ENCODE measurements at places on chromosomes 5 and 9.

- no peaks in the 10 kb centered on the region for H3K4me1 ChIP-seq
- no peak for DNase-seq
- H3K4me3 ChIP-seq = no peak overlapping the region
- peaks cover 10% of the 10 kb centered on the region for H3K27me3 ChIP-seq
- no peak overlapping the region for H3K27ac ChIP-seq
- H3K36me3 ChIP-seq = no peaks in the 10 kb centered on the region
These were observed 17.2 kb upstream of the DELE1 start for GRCh38 chr5:141906517-141906916.

- no peaks in the 10 kb centered on the region for H3K27me3 ChIP-seq
- H3K4me1 ChIP-seq = no peaks in the 10 kb centered on the region
- DNase-seq = no peak
- no peaks in the 10 kb centered on the region for H3K36me3 ChIP-seq
These were observed 97.9 kb downstream of the CHSY3 start for GRCh38 chr5:130002183-130002582.

DNA sequence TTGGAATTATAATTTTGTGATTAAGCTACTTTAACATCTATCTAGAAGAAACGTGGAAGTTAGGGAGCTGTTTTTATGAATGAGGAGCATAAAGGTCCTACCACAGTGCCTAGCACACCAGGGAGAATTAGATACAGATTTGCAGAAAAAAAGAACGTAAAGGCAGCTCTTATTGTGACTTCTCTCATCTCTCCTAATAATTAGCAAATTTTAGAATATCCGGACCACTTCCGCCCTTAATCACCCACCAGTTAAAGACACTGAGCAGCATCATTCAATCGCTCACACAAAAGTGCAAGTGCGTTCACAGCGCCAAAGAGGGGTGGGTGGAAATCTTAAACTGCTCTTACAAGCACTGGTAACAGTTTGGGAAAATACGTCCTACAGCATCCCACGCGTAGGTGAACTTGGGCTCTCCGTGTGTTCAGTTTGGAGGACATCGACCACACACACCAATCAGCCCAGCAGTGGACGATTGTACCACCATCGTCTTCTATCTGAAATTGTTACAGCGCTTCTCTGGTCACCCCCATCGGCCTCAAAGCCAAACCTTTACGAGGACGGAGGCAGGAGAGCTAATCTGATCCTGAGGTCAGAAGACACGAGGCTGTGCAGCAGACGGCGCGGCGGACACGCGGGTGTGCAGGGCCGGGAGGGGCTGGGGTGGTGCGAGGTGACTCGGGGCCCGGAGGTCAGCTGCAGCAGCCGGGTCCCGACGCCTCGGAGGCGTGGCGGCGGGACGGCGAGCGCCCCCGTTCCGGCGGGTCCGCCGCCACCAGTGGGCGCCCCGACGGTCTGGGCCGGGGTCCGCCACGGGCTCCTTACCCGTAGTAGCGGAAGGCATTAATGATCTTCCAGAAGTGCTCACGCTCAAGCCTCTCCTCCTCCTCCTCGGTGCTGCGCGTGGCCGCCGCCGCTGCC lies 646 bp downstream of the CARNMT1 start:
- peaks cover 41% of the 10 kb centered on the region for H3K4me1 ChIP-seq
- peak overlapping the region; percentile 97 for H3K4me3 ChIP-seq
- no peaks in the 10 kb centered on the region for H3K36me3 ChIP-seq

- H3K36me3 ChIP-seq = no peaks in the 10 kb centered on the region
- no peak for DNase-seq
- H3K4me3 ChIP-seq = no peak overlapping the region
- no peaks in the 10 kb centered on the region for H3K27me3 ChIP-seq
- no peak overlapping the region for H3K27ac ChIP-seq
- H3K4me1 ChIP-seq = no peaks in the 10 kb centered on the region
These were observed 55.2 kb downstream of the FBXL7 start for GRCh38 chr5:15555176-15555575.

- no peak overlapping the region for H3K27ac ChIP-seq
- no peak overlapping the region for H3K4me3 ChIP-seq
- DNase-seq = no peak
- H3K36me3 ChIP-seq = no peaks in the 10 kb centered on the region
- H3K4me1 ChIP-seq = peaks cover 5% of the 10 kb centered on the region
These were observed 3.9 kb downstream of the FLT4 start for GRCh38 chr5:180645274-180646204.

DNA sequence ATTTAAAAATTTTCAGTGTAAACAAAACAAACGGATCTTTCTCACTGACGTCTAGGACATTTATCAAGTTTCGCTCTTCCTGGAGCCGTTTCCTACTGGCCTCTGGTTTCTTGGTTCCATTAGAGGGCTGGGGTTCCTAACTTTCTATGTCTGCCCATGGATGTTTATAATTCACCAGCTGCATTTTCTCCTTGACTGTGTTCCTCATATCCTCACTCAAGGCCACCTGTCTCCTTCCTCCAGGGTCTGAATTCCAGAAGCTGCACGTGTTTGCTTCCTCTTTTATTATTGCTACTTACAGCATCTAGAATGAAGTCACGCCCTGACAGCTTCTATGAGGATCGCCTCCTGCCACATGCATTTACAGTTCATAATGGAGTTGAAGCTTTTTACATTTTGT lies 74.1 kb upstream of the BASP1 start:
- H3K36me3 ChIP-seq = no peaks in the 10 kb centered on the region
- no peak for DNase-seq

- no peak overlapping the region for H3K27ac ChIP-seq
- H3K4me3 ChIP-seq = no peak overlapping the region
- H3K4me1 ChIP-seq = peaks cover 6% of the 10 kb centered on the region
- DNase-seq = no peak
- H3K36me3 ChIP-seq = no peaks in the 10 kb centered on the region
These were observed 5.4 kb downstream of the EGFL7 start for GRCh38 chr9:136667940-136668760.

- H3K36me3 ChIP-seq = no peaks in the 10 kb centered on the region
- no peaks in the 10 kb centered on the region for H3K27me3 ChIP-seq
- no peak for DNase-seq
- H3K4me3 ChIP-seq = no peak overlapping the region
- H3K4me1 ChIP-seq = no peaks in the 10 kb centered on the region
- H3K27ac ChIP-seq = no peak overlapping the region
These were observed 163.6 kb upstream of the SPEF2 start for GRCh38 chr5:35454011-35454525.

DNA sequence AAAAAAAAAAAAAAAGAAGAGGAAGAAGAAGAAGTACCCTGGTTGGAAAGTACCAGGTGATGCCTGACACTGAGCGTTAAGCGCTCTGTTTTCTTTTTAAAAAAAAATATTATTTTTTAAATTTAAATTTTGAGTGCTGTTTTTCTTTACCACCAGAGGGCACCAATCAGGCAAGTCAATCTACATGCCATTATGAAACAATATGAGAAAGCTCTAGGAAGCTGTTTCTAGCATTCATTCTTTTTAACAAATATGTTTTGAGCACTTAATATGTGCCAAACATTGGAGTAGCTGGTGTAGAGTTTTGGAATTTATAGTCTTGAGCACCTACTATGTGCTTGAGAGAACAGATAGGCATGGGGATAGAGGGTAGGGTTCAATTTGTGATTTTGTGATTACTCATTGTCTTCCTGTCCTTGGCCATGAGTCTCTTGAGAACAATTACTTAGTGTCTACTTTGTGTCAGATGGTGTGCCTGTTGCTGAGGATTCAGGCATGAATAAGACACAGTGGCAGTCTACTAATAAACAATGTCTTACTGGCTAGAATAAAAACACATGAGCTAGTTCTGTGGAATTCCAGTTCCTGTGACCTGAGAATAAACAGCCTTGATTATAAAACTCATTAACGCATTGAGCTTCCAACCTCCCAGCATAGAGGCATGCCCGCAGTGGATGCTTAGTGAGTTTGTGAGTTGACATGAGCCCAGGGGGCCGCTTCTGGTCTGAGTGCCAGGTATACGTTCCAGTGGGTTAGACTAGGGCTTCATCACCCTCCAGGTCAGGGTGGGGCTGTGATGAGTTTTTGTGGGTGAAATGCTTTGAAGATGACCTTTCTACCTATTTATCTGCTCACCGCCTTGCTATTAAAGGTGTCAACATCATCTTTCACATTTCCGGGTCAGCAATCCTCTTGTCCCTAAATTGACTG lies 3.0 kb upstream of the UBE2R2 start:
- peaks cover 21% of the 10 kb centered on the region for H3K4me1 ChIP-seq
- H3K4me3 ChIP-seq = no peak overlapping the region
- DNase-seq = peak; percentile 65
- H3K27me3 ChIP-seq = peaks cover 2% of the 10 kb centered on the region
- no peaks in the 10 kb centered on the region for H3K36me3 ChIP-seq

DNA sequence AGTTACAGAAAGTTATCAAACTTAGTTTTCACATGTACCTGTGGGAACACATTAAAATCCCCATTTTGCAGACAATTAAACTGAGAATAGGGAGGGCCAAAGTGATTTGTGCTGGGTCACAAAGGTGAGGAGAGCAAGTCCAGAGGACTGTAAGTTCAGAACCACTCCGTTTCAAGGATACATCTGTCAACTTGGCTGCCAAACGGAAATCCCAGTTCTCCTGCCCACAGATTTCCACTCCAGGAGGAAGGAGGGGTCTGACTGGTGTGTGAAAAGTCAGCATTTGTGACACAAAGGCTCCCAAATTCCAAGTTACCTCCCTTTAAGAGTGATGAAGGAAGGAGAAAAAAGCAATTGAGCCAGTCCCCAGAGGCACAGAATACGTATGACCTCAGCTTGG lies 42.3 kb downstream of the PRELID2 start:
- H3K36me3 ChIP-seq = no peaks in the 10 kb centered on the region
- no peaks in the 10 kb centered on the region for H3K4me1 ChIP-seq
- no peak overlapping the region for H3K27ac ChIP-seq
- no peak overlapping the region for H3K4me3 ChIP-seq

- no peaks in the 10 kb centered on the region for H3K27me3 ChIP-seq
- H3K27ac ChIP-seq = no peak overlapping the region
- no peaks in the 10 kb centered on the region for H3K4me1 ChIP-seq
- no peaks in the 10 kb centered on the region for H3K36me3 ChIP-seq
- H3K4me3 ChIP-seq = no peak overlapping the region
- DNase-seq = no peak
These were observed 171.4 kb downstream of the GRIA1 start for GRCh38 chr5:153661897-153662296.

GRCh38 chr9:135345775-135346433 lies 133.7 kb upstream of the PPP1R26 start:
- no peaks in the 10 kb centered on the region for H3K4me1 ChIP-seq
- no peak overlapping the region for H3K4me3 ChIP-seq
- DNase-seq = no peak
- H3K27ac ChIP-seq = no peak overlapping the region

DNA sequence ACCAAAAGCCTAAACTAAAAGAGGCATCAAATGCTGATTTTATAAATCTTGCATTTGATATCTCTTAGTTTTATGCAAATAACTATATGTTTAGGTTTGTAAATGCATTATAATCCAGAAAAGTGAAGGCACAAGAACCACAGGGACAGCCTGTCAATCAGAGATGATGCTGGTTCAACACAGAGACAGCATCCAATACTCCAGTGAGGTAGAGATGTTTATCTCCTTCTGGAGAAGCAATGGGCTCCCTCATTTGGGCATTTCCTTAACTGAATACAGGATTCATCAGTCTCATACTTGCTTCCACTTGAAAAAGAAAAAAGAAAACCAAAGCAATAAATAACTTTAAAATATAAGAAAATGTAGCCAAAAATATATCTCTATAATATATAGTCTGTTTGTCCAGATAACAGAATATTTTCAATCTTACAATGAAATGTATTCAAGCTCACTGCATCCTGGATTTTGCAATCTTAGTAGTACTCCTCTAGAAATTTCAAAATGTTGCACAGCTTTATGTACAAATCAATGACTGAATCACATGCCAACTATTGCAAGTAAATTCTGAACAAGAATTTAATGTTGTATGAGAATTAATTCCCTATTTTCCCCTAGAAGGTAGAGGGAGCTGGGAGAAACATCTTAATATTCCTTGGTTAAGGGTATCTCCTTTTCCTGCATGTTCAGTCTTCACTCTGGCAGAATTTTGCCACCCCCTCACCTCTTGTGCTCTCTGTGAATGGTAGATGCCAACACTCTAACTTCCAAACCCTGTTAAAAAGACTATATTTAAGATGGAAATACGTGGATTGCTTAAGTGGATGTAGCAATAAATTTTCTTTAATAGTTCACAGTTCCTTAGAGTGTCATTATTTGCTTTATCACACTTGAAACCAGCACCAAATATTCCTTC lies 191.1 kb upstream of the GAS1 start:
- H3K36me3 ChIP-seq = no peaks in the 10 kb centered on the region
- no peak for DNase-seq
- H3K4me1 ChIP-seq = no peaks in the 10 kb centered on the region

GRCh38 chr5:95808686-95809413 lies 13.7 kb downstream of the GLRX start:
- peak overlapping the region; percentile 68 for H3K4me3 ChIP-seq
- peak overlapping the region; percentile 74 for H3K27ac ChIP-seq
- peaks cover 56% of the 10 kb centered on the region for H3K4me1 ChIP-seq
- peaks cover 15% of the 10 kb centered on the region for H3K36me3 ChIP-seq
- H3K27me3 ChIP-seq = no peaks in the 10 kb centered on the region

DNA sequence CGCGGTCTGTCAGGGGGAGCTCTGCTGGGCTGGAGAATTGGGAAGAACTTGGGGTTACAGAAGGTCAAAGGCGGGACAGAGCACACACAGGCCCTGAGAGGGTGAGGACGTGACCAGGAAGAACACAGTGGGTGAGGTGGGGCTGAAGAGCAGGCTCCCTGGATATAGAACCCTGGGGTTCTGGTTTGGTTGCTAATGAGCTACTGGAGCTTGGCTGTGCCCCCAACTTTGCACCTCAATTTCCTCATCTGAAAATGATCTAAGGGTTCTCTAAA lies 83.8 kb downstream of the PRRT1B start:
- no peaks in the 10 kb centered on the region for H3K27me3 ChIP-seq
- peak overlapping the region; percentile 72 for H3K27ac ChIP-seq
- peaks cover 48% of the 10 kb centered on the region for H3K36me3 ChIP-seq
- H3K4me1 ChIP-seq = peaks cover 27% of the 10 kb centered on the region
- no peak overlapping the region for H3K4me3 ChIP-seq

DNA sequence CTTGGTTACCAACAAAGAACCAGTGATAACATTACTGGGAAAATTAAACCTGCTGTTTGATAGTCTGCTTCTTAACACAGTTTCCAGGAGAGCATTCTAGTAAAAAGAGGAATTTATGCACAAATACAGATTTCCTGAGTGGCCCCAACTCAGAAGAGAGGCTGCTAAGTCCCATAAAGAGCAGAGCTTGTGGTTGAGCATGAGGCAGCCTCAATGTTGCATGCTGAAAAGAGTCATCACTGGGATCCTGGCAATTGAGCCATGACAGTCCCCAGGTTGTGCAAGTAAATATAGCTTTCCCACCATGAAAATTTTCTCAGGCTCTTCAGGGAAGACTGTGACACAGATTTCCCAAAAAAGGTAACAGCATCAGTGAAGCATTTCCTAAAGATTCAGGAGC lies 47.5 kb upstream of the ADRB2 start:
- no peak overlapping the region for H3K4me3 ChIP-seq
- H3K4me1 ChIP-seq = no peaks in the 10 kb centered on the region
- no peak overlapping the region for H3K27ac ChIP-seq

- H3K4me1 ChIP-seq = no peaks in the 10 kb centered on the region
- no peak for DNase-seq
- H3K36me3 ChIP-seq = no peaks in the 10 kb centered on the region
- H3K4me3 ChIP-seq = no peak overlapping the region
- no peak overlapping the region for H3K27ac ChIP-seq
These were observed 260.8 kb upstream of the PPP1R2B start for GRCh38 chr5:156589104-156589945.

GRCh38 chr5:151146061-151146460 lies 11.5 kb downstream of the ANXA6 start:
- no peaks in the 10 kb centered on the region for H3K27me3 ChIP-seq

Measured in CD4-positive, CD25-positive, alpha-beta regulatory T cell (primary cell).